ENCODE measurements at places on chromosomes 3 and 15.

GRCh38 chr15:58932710-58933280 is 684 bp downstream of the SLTM start:
- no peak for DNase-seq

DNA sequence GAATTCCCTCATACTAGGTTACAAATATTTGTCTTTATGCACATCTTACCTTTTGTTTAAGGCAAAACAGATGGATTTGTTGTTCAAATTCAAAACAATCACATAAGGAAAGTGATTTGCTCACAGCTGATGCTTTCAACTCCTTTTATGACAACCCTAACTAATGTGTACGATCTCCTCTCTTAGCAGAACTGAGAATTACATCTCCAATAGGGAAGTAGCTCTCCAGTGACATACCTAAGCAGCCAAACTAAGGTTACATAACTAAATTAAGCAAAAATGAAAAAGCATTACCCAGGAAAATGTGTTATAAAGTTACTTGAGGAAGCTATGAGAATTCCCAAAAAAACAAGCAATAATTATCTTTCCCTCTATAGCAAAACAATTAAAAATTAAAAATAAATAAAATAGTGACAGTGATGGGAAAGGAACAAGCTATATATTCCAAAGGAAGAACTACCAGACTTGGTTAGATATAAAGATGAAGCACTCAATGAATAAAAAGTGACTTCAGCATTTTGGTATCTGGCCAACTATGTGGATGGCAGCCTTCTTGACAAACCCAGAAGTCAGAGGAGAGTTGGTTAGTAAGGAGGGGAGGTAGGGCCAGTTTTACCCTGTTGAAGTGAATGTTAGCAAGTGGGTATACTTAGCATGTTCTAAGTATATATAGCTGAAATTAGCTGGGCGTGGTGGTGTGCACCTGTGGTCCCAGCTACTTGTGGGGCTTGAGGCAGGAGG is 32.4 kb downstream of the PEAK1 start:
- no peak for DNase-seq

DNA sequence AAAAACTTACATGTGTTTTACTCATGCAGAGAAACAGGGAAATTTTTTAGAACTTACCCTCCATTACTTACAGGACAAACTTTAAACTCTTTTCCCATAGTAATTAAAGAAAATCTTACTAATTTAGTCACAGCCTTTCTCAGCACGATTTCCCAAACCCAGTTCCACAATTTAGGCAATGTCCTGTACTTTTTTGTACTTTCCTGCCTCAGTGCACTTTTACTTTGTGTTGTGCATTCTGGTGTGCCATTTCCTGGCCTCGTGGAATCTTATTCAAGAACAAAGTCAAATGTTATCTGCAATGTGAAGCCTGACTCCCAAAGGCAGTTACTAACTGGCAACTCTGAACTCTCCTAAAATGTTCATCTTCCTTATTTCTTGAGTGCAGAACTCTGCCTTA is 1.9 kb downstream of the SLC33A1 start:
- DNase-seq: no peak

DNA sequence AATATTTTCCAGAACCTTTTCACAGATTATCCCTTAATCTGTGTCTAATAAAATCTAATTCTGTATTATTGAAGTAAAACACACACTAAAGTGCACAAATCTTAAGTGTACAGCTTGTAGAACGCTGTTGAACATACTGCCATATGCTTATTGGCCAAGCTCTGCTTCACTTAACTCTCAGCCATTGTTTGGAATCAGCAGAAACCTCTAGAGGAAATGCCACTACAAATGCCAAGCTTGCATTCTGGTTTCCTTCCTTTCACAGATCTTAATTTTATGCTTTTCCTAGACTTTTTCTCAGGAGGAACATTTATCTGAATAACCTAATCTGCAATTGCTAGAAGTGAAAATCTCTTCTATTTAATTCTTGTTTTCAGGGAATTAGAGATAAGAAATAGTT is 10.1 kb downstream of the MNS1 start:
- no peak for DNase-seq

DNA sequence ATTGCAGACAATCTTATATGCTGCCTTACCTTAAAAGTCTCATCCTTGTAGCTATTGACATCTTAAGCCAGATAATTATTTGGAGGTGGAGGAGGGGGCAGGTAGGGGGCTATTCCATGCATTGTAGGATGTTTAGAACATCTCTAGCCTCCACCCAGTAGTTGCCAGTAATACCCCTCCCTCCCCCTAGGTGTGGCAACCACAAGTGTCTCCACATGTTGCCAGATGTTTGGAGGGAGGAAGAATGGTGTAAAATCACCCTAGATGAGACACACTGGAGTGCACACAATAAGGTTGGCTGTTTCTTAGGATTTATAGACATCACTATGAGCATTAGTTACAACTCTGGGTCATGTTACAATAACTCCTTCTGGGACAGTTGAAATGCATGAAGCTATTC is 27.4 kb downstream of the GORASP1 start:
- DNase-seq: no peak

GRCh38 chr3:21524133-21524532 is 226.9 kb downstream of the ZNF385D start:
- no peak for DNase-seq

DNA sequence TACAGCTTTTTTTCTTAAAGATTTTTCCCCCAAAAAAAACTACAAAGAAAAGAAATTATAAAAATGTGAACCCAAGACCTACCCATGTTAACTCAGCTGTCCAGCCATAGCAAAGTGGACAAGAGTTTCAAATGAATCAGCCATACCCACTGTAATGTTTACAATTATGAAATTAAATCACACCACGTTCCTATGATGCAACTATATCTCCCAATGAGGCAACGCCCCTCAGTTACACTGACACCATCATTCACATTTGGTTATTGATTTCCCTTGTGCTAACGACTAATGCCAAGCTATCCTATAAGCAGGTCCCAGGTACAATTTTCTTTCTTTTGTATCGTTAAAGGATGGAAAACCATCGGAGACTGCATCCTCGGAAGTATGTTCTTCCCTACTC is 115.1 kb upstream of the ICE2 start:
- DNase-seq: no peak

- no peak for DNase-seq
These were observed 61.6 kb downstream of the STAG1 start for GRCh38 chr3:136690599-136690998.

DNA sequence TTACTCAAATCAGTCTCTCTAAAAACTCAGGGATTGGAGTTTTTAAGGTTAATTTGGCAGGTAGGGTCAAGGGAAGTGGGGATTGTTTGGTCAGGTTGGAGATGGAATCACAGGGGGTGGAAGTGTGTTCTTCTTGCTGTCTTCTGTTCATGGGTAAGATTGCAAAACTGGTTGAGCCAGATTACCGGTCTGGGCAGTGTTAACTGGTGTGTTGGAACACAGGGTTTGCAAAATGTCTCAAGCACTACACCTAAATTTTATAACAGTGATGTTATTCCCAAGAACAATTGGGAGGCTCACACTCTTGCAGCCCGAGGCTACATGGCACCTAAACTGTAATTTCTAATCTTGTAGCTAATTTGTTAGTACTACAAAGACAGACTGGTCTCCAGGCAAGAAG is 425.4 kb downstream of the PLOD2 start:
- DNase-seq: no peak

DNA sequence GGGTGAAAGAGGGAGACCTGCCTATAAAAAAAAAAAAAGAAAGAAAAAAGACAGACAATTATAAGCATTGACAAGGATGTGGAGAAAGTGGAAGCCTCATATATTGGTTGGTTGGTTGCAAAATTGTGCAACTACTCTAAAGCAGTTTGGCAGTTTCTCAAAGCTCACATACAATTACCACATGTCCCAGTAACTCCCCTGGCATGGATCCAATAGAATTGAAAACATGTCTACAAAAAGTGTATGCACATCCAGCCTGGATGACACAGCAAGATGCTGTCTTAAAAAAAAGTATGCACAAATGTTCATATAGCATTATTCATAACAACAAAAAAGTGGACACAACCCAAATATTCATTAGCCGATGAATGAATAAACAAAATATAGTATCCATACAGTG is 19.5 kb downstream of the SETMAR start:
- no peak for DNase-seq

DNA sequence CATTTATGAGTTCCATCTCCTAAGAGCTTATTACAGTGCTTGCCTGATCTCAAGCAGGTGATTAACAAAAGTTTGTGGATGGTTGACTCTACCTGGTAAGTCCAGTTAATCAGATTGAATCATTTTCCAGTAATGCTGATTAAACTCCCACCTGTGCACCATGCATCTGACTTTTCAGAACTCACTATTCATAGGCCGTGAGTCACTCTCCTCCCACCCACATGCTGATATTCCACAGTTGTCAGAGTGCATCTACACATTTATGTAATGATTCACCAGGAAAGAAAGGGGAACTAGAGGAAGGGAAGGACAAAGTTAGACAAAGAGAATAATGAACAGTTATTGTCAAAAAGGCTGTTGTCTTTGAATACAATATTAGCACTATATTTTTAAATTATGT is 106.2 kb upstream of the UBE3A start:
- no peak for DNase-seq

DNA sequence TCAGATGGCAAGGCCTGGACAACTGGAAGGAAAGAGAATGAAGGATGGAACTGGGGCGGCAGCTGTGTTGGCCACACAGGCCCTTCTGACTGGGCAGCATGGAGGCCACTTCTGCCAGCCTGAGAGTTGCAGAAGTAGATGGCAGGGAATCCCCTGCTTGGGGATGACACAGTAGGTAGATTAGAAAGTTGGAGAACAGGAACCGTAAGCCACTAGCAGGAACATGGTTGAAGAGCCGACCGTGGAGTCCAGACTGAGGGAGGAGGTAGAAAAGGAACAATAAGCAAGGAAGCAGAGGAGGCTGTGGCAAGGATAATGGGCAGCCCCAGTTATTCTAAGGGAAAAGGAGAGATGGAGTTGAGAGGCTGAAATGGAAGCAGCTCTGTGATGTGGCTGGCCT is 26.4 kb upstream of the ZNF774 start:
- no peak for DNase-seq

GRCh38 chr15:81182756-81183438 is 13.8 kb upstream of the IL16 start:
- no peak for DNase-seq

DNA sequence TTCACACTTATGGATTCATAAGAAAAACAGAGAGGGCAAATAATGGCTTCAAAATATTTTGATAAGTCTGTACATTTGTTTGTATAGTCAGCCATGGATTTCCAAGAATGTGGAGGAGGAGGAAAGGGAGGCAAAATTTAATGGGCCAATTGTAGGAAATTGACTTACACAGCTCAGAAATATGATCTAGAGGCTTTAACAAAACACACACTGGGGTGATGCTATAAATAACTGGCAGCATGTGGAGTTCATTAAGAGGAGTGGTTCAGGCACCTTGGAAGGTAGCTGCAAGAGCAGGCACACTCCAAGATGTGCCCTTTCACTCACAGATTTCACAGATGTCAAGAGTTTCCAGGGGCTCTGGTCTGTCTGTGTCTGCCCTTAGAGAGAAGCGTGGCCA is 193.4 kb upstream of the RASGRP1 start:
- no peak for DNase-seq

DNA sequence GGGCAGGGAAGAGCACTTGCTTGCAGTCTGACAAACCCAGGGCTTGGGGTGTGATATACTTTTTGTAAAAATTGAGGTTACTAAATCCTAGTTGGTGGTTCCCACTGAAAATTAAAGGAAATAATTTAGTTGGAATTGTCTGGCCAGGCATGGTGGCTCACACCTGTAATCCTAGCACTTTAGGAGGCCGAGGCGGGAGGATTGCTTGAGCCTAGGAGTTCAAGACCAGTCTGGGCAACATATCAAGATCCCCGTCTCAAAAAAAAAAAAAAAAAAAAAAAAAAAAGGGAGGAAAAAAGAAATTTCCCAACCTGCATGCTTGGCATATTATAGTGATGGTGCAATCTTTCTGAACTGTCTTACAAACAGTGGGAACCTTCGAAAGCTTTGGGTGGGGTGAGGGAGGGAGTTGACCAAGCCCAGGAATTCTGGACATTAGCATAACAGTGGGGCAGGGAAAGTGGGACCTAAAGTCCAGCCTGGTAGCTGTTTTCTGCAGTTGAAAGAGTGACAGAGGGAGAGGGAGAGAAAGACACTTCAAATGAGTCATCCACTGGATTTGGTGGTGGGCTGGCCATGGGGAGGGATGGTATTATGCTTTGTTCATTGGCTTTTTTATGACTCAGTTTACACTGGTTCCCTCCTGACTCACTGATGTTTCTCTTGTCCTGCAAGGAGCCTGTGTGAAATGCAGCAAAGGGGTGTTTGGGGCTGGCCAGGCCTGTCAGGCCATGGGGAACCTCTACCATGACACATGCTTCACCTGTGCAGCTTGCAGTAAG is 41.1 kb downstream of the LIMD1 start:
- no peak for DNase-seq

DNA sequence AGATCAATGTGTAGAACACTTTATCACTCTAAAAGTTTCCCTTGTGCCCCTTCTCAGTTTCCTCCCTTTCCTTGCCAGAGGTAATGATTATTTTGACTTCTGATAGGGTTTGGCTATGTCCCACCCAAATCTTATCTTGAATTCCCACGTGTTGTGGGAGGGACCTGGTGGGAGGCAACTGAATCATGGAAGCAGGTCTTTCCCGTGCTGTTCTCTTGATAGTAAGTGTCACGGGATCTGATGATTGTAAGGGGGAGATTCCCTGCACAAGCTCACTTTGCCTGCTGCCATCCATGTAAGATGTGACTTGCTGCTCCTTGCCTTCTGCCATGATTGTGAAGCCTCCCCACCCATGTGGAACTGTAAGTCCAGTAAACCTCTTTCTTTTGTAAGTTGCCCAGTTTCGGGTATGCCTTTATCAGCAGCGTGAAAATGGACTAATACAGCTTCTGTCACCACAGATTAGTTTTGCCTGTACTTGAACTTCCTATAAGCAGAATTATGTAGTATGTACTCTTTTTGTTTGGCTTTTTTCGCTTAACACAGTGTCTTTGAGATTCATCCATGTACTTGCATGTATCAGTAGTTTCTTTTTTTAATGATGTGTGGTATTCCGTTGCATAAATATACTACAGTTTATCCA is 7.2 kb downstream of the FEM1B start:
- no peak for DNase-seq

DNA sequence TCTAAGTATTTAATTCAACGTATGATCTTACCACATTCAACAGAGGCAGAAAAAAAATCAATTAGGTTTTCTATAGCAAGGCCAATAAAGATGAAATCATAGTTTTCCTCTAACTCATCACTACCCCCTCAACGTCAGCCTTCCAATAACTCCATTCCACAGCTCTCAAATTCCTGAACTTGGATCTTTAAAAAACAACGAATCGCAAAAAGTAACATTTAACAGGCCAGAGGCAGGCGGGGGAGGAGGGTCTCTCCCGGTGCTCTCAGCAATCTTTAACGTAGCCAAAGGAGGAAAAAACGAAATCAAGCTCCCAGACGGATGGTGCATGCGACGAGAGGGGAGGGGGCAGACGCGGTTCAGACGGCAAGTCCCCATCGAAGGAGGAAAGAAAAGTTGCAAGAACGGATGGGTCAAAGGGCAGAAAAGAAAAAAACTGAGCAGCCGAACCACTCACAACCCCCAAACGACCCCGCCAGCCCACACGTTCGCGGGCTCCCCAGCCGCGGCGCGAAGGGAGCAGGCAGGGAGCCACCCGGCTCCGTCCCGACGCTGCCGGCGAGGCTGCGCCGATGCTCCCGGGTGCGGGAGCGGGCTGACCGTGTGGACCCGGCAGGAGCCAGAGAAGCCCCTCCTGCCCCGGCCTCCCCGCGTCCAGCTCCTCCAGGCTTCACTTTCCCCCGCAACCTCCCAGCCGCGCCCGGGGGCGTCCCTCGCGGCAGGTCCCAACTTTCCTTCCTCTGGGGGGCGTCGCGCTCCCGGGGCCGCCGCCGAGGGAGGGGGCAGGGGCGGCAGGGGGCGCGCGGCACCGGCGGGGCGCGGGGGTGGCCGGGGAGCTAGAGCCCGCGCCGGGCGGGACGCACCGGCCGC is 703 bp downstream of the PEAK1 start:
- DNase-seq: peak; percentile 6

Measured in effector memory CD4-positive, alpha-beta T cell (primary cell).